Epithelial cell of esophagus (primary cell): ENCODE measurements at places on chromosomes 5 and 9.

GRCh38 chr9:131697908-131698617 lies 41.8 kb downstream of the RAPGEF1 start:
- no peak for DNase-seq

- no peak for DNase-seq
Observed at GRCh38 chr9:129864991-129865647, 29.9 kb downstream of the USP20 start.

GRCh38 chr5:33675958-33676464 lies 215.8 kb downstream of the ADAMTS12 start:
- DNase-seq: no peak

GRCh38 chr5:12467799-12468198 lies 563.6 kb upstream of the CTNND2 start:
- no peak for DNase-seq

GRCh38 chr5:90461288-90461687 lies 13.3 kb downstream of the MBLAC2 start:
- no peak for DNase-seq

GRCh38 chr9:132516911-132517310 lies 65.5 kb upstream of the BARHL1 start:
- DNase-seq: no peak

DNA sequence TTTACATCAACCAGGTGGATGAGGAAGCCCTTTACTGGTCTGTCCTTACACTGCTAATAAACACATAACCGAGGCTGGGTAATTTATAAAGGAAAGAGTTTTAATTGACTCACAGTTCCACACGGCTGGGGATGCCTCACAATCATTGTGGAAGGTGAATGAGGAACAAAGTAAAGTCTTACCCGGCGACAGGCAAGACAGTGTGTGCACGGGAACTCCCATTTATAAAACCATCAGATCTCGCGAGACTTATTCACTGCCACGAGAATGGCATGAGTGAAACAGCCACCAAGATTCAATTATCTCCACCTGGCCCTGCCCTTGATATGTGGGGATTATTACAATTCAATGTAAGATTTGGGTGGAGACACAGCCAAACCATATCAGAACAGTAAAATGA lies 67.3 kb upstream of the GRAMD2B start:
- no peak for DNase-seq

DNA sequence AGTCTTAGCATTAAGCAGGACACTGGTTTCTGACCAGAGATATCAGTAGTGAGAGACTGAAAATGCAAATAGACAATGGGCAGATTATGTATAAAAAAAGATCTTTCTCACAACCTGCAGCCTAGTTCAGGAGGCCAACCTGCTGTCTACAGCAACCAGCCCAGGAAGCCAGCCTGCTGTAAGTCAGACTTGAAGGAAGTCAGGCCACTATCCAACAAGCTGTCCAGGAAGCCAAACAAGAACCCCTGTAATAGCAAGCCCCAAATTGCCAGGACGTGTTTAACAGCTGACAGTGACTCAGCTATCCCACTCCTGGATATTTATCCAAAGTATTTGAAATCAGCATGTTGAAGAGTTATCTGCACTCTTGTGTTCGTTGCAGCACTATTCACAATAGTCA lies 121.8 kb upstream of the SPIN1 start:
- DNase-seq: peak; percentile 83

DNA sequence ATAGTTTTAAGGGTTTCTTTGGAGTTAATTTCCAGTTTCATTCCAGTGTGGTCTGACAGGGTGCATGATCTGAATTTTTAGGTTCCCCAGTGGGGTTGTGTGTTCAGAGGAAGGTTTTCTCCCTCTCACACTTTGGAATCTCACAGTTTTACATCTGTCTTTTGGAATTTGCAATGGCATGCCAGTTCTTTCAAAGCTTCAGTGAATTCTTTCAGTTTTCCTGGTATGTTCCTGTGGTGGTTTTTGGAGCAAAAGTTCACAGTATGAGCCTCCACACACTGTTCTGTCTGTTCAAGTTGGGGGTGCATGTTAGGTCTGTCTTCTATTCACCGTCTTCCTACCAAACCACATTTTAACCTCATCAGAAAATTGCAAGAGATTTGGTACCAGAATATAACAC lies 624.2 kb downstream of the KCTD16 start:
- no peak for DNase-seq

DNA sequence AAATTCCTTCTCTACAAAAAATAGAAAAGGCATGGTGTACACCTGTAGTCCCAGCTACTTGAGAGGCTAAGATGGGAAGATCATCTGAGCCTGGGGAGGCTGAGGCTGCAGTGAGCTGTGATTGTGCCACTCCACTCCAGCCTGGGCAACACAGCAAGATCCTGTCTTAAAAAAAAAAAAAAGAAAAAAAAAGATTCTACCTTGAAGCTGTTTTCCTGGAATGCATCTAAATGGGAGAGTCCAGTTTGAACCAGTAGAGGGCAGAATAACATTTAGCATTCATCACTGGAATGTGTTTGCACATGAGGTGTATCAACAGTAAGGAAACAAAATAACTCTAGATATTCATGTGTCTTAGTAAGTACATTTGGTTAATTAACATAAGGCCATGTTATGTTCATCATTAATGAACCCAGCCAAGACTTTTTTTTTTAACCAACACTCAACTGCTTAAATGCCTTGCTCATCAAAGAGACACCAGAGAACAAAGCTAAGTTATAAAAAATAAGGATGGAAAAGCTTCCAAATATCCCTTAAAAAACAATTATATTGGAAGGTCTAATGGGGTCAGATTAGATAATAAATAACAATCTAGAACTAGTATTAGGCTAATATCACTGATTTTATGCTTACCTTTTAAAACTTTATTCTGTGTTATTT lies 16.1 kb downstream of the IFNE start:
- DNase-seq: peak; percentile 46

DNA sequence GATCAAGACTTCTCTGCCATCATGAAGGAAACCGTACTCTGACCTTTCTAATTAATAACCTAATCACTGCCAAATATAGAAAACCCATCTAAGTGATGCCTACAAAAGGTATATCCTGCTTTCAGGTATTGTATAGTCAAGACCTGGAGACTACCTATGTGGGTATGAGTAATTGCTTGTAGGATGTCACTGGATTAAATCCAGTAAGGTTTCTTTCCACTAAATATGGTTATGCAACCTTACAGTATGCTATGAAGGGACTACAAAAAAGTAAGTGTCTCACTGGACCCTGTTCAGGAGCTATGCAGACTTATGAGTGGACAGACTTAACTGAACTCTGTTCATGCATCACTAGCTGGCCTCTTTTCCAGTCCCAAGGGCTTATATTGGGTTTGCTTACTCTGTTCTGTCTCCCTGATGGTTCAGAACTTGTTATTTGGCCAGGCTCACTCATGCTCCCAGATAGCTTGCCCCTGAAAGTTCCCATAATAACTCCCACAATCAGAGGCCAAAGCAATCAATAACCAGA lies 51.1 kb downstream of the PDE6A start:
- DNase-seq: peak; percentile 63

DNA sequence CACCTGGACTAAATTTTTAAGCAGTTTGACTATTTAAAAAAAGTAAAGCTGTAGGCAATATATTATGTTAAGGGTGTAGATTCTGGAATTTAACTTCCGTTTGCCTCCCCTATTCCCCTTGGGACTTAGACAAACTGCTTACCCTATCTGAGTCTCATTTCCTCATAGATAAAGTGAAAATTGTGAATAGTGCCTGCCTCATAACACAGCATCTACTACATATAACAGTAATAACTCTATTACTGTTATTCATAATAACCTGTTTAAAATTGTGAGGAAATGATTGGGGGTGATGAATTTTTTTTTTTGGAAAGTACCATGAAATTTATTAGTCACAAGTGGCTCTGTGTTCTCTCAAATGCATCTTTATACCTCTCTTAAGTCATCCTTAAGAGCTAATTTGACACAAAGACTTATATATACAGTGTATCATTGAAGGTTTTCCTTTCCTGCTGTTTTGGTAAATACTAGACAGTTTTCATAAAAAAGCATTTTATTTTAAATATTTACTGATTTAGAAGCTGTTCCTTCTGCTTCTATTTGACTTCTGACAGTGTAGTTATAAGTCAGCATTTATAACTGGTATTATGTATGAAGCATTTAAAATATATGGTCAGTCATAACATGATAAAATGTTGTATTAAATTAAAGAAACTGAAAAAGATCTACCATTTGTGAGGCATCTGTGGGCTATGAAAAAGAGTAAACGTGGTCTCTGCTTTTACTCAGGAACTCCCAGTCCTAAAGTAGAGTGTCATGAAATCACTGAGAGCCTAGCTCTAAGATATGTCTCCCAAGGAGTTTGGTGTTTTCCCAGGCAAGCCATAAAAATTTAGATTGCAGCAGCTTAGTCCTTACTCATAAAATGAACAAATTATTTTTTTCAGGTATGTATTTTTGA lies 46.4 kb downstream of the MCCC2 start:
- DNase-seq: no peak

GRCh38 chr5:10676224-10676623 lies 84.8 kb downstream of the DAP start:
- no peak for DNase-seq

DNA sequence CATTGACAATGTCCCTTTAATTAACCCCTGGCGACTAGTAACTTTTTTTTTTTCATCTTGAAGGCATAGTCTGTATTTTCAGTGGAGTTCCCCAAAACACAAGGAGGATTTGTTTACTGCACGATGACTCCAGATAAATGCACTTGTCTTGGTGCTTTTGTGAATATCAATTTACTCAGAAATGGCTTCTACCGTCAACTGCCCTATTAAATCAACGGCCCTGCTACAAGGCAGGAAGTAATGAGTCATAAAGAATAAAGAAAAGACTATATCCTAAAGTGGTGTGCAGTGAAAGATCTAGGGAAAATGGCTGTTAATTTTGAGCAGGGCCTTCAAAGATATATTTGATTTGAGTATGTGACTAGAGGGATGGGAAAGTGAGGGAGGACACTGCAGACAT lies 388.3 kb upstream of the CHD1 start:
- no peak for DNase-seq

GRCh38 chr9:114271556-114272510 lies 51.1 kb upstream of the ORM1 start:
- peak; percentile 67 for DNase-seq

DNA sequence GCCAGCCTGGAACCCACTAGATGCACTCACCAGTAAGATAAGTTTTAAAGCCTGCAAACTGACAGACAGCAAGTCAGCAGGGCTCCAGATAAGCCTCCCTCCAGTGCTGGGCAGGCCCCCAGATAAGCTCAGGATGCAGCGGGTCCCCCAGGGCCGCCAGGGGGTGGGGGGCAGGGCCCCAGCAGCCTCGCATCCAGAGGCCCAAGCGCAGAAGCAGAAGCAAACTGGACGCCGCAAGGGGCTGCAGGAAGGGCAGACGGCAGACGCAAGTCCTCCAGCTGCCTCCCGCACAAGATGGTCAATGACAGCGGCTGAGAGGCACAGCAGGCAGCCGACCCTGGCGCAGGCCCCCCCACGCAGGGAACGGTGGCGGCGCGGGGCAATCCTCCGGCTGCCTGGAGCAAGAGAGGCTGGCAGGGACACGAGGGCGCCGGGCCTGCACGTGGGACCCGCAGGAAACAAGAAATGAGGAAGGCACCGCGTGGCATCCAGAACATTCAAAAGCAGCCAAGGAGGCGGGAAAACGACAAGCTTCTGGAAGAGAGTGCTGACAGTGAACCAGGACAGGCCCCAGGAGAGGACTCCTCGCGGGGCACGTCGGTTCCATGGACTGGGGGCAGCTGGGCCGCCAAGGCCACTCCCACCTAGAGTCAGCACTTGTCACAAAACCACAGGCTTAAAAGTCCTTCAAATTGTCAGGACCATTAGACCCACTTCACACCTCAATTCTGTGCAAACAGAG lies 49.8 kb downstream of the ROR2 start:
- DNase-seq: no peak

- no peak for DNase-seq
Observed at GRCh38 chr5:77175231-77175630, 35.2 kb upstream of the PDE8B start.

GRCh38 chr5:95075111-95075510 lies 209.8 kb downstream of the MCTP1 start:
- no peak for DNase-seq

- DNase-seq: no peak
Observed at GRCh38 chr5:41841325-41841724, 28.9 kb downstream of the OXCT1 start.

DNA sequence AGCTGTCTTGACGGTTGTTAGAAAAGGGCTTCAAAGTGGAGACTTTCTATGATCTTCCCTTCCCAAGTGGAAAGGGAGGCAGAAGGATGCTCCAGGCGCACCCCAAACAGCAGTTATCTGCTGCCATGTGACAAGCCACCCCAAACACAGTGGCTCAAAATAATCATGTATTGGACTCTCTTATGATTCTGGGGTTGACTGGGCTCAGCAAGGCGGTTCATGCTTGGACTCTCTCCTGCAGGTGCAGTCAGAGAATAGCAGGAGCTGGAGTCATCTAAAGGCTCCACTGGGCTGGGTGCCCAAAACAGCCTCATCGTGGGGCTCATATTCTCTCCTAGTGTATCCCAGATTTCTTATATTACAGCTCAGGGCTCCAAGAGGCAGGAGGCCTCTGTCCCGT lies 177.6 kb upstream of the IER5L start:
- no peak for DNase-seq

DNA sequence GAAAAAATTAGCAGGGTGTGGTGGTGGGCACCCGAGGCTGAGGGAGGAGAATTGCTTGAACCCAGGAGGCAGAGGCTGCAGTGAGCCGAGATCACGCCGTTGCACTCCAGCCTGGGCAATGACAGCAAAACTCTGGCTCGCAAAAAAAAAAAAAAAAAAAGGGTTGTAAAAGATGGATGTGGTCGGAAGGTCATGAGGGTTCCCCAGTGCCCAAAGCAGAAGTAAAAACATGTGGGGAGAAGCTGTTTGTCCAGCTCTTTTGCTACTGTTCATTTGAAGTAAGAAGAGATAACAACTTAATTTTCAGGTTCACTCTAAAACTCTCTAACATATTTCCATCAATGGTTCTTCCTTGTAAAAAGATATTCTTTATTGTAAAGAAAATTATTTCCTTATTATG lies 57.1 kb upstream of the GOLPH3 start:
- DNase-seq: no peak

GRCh38 chr5:179494774-179495526 lies 55.4 kb upstream of the RUFY1 start:
- DNase-seq: no peak

- DNase-seq: no peak
Observed at GRCh38 chr5:33964132-33964700, 20.3 kb downstream of the SLC45A2 start.

DNA sequence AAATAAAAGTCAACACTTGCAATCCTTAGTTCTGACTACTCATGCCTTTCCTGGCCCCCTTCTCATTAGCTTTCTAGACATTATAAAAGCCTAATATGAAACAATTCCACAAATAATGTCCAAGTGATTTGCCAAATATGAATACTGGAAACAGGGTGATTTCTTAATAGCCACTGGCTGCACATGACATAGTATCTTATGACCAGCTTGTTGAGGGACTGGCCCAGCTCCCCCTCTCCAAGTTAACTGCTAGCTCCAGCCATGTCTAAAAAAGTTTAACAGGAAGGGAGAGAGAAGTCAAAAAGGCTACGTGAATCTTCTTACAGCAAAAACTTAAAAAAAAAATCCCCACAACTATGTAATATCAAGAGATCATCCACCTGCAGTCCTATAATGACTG lies 1.5 kb downstream of the CERT1 start:
- DNase-seq: peak; percentile 36
